ENCODE measurements at places on chromosomes 12 and 14.

- DNase-seq: no peak
Observed at GRCh38 chr12:19965196-19966038, 402.9 kb upstream of the PDE3A start.

GRCh38 chr12:11801643-11802042 lies 152.2 kb downstream of the ETV6 start:
- DNase-seq: no peak

GRCh38 chr14:61140271-61140670 lies 140.9 kb downstream of the TMEM30B start:
- no peak for DNase-seq

DNA sequence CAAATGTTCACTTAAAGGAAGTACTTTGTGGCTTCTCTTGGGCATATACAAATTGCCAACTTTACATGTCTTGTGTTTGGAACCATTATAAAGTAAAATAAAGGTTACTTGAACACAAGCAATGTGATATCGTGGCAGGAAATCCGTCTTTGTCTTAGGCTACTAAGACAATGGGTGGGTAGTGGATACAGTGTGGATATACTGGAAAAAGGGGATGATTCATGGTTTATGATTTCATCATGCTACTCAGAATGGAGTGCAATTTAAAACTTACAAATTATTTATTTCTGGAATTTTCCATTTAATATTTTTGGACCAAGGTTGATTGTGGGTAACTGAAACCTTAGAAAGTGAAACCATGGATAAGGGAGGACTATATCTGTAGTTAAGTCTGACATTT lies 48.4 kb downstream of the MYRFL start:
- DNase-seq: no peak

- peak; percentile 45 for DNase-seq
Observed at GRCh38 chr12:8662593-8662992, at the start of gene MFAP5. TSS of gene MFAP5 (minus strand) at chr12:8662826. CDS start at chr12:8662104, 722 bp downstream.

DNA sequence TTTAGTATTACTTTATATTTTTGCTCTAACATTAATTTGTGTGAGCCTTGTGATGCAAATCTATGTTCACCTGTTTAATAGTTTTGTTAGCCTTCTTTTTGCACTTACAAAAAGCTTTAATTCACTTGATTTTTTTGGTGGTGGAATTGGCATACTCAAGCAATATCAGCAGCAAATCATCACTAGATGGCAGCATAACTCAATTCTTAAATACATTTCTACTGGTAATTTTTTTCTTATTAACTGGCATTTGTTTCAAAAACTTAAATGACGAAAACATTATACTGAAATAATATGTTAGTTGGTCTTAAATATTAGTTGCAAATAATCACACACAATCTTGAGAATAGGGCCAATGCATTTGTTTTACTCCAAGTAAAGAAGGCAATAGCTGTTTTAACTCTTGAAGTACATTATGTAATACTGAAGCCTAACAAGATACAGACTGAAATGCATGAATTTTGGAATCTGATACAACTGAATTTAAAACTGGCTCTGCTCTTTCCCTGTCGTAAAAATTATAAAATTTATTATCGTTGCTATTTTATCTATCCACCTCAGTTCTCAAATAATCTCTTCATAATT lies 151.5 kb downstream of the ATXN7L3B start:
- no peak for DNase-seq

DNA sequence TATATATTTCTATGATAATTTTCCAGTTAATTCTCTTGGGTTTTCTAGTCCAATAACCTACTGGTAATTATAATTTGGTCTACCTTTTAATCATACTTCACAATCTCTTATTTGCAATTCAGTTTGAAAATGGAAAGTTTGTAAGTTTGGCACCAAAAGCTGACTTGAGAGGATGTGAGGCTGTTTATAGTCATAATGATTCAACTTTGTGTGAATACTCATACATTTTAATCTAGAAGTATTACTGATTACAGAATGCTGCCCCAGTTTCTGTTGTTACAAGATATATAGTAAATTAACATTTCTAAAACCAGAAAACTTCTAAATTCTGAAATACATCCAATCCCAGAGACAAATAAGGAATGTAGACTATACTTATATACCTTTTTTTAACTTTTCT lies 158.2 kb downstream of the SLC38A4 start:
- DNase-seq: no peak

DNA sequence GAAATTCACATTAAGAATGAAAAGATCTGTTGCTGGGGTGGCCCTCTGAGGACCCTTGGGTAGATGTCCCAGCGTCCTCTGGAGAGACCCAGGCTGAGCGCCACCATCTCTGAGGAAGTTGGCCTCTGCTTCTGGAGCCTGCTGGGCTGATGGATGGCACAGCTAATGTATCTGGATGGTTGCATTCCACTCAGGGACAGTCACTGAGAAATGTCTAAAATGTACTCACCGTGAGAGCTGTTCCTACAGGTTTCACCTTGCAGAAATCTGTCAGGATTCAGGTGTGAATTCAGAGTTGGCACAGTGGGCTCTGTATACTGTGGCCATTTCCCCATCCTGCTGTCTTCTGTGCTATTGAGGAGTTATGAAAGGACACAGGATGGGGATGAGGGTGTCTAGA lies 247.2 kb downstream of the AACS start:
- no peak for DNase-seq

Measured in tibial nerve (tissue), 4 donors.